ENCODE measurements at places on chromosomes 5 and 9.

DNA sequence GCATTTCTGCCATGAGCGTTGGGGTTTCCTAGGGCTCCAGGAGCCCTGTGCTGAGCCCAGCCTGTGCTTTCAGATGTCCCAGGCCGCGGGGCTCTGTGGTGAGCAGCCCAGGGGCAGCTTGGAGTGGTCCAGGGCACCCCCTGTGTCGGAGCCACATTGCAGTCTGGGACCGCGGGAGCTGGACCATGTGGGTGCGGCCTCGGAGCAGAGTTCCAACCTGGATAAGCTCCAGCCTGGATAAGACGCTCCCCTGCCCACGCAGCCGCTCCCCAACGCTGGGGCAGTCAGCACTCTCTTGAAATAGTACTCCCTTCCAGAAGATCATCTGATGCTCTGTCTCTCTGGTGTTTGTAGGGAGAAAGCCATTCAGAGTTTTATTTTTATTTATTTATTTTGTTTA lies 111.1 kb downstream of the WNK2 start:
- no peak for DNase-seq

GRCh38 chr9:133553123-133553522 lies 18.6 kb downstream of the ADAMTSL2 start:
- no peak for DNase-seq

DNA sequence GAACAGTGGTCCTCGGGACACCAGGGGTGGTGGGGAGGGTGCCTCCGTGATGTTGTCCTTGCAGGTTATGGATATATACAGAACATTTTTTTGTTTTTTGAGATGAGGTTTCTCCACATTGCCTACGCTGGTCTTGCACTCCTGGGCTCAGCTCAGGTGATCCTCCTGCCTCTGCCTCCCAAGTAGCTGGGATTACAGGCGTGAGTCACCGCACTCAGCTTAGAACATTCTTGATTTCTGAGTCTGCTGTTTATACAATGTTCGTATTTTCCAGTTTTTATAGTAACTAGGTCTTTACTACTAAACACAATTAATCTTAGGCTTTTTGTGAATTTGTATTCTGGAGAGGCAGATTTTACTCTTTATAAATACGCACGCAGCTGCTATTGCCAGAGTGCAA lies 6.0 kb downstream of the PMPCA start:
- no peak for DNase-seq

DNA sequence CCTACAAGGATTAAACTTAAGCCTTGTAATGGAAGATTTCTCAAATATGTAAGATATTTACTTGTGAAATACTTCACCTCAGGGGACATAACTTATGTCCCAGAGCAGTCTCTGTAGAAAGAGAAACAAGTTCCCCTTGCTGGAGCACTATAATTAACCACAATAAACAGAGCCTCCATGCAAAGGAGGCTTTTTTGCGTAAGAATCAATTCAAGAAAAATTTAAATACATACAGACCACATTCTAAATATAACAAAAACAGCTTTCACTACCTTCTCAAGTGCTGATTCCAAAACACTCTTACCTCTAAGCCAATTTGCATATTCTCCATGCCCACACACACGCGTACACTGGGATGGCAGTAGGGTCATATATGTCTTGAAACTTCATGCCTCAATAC lies 30.7 kb upstream of the CCNB1 start:
- DNase-seq: no peak

GRCh38 chr9:81077572-81077971 lies 611.8 kb downstream of the TLE1 start:
- DNase-seq: no peak

GRCh38 chr9:76351006-76351405 lies 43.2 kb downstream of the RFK start:
- DNase-seq: no peak

DNA sequence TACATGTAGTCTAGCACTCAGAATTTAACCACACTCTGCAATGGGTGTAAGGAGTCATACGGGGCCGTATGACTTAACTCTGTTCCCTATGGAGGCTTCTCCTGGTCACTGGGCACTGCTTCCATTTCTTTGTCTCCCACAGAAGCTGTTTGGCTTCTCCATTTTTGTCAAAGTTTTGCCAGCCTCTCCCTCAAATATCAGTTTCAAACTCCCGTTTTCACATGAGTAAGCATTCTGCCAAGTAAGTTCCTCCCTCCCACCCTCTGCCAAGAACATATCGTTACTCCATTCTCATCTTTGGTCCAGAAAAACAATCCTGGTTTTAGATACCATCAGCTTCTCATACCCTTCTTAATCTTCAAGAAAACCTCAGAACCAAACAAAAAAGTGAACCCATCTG lies 6.1 kb downstream of the AFAP1L1 start:
- DNase-seq: no peak
